ENCODE measurements at places on chromosomes 7 and 10.

DNA sequence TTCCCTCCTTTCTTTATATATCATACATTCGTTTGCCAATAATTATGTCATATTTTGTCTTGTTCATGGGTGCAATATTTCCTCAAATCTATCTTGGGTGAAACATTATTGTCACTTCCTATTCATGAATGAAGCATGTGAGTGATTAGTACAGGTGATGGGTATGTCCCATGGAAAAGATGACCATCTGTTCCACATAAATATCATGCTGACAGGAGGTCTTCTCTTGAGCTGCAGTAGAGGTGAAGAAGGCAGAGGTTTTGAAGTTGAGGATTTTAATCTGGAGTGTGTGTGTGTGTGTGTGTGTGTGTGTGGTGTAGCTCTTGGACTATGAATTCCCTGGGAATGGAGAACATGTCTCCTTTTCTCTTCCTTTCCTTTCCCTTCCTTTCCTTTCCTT, 350.5 kb upstream of the CHRM2 start:
- no peak for DNase-seq

DNA sequence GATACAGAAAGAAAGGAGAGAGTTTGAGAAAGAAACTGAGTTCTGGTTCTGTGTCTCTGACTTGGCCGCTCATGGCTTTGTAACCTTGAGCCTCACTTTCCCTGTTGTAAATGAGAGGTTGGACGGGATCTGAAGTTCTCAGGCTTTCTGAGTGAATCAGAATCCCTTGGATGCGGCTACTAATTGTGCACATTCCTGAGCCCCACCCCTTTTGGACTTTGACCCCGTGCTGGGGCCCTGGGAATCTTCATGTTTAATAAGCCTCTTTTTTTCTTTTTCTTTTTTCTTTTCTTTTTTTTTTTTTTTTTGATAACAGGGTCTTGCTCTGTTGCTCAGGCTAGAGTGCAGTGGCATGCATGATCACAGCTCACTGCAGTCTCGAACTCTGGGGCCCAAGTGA, 26.9 kb downstream of the SLC25A28 start:
- peak; percentile 6 for DNase-seq

- peak; percentile 65 for DNase-seq
These were observed 8.6 kb downstream of the UPP1 start for GRCh38 chr7:48097521-48098231.

DNA sequence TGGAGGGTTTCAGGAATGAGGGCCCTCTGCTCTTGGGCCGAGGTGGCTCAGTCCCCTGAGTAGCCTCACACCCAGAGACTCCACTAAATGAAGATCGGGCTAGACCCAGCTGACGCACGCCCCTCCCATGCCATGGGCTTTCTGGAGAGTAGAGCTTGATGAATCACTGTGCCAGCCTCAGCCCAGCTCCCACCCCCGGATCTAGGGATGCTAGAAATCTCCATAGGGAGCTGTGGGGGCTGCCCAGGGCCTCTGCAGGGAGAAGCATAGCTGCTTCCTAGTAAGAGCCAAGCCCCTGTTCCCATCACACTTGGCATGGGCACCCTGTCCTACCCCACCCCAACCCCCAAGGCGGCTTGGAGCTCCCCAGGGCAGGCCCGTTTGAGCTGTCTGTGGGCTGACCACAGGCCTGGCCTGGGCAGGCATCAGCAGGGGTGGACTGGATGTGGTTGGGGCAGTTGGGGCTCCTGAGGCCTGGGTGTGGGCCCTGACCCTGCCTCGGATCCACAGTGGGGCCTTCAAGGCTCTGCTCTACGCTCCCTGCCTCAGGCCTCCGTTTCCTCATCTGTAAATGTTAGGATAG, 121.2 kb downstream of the ZMIZ1 start:
- peak; percentile 68 for DNase-seq

- no peak for DNase-seq
These were observed 50.0 kb upstream of the FAM20C start for GRCh38 chr7:142248-142941.

DNA sequence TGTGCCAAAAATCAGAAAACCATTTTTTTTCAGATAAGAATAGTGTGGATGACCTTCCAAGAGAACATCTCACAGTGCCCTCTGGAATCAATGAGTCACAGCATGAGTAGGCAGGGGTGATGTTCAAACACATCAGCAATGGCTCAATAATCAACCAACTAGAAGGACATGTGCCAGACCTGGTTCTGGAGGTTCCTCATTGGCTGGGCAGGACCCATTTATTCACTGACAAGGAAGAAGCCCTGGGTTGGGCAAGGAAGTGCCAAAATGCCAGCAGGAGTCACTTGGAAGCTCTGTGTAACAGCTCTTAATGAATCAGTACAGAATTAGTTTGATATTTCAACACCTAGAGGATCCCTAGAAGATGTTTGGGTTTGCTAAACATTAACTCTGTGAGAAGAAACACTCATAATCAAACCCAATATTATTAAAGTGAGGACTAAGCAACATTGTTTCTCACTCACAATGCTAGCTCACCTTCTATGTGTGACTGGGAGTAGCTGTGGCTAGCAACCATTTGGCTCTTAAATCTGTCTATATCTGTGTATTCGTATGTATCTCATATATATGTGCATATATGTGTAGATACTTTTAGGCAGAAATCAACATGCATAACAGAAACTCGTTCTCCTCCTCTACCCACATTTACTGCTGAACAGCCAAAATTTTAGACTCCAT, 72.3 kb upstream of the APBB1IP start:
- DNase-seq = peak; percentile 35

DNA sequence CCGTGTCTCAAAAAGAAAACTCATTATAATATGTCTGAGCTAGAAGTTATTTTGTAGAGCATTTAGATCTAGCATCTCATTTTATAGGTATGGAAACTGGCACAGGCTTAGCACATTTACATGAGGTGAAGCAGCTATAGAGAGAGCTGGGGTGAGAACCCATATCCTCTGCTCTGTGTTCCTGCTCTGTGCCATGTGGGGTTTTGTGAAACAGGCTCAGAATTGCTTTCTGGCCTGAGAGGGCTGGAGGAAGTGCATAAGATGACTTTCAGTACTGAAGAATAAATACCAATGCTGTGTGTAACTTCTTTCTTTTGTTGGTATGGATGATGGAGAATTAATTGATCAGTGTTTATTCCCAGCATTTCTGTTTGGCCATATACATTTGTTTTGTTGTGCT, 159.1 kb downstream of the LRRC4 start:
- DNase-seq = no peak

- no peak for DNase-seq
These were observed 12.2 kb downstream of the BLNK start for GRCh38 chr10:96259150-96259549.

DNA sequence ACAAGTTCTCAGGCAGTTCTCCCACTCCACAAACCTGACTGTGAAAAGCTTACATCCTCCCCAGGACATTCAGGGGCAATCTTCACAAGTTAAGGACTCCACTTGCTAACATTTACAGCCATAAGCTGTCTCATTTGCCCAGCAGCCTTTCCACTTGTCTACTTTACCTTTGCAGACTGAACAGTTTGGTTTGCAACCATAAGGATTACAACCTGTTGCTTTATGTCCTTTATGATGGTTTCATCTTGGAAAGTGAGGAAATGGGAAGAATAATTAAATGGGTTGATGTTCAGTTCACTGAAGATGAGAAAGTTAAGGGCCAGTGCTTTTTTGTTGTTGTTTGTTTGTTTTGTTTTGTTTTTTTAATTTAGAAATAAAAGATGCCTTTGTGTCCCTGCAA, 92.4 kb downstream of the FAM204A start:
- DNase-seq = no peak

DNA sequence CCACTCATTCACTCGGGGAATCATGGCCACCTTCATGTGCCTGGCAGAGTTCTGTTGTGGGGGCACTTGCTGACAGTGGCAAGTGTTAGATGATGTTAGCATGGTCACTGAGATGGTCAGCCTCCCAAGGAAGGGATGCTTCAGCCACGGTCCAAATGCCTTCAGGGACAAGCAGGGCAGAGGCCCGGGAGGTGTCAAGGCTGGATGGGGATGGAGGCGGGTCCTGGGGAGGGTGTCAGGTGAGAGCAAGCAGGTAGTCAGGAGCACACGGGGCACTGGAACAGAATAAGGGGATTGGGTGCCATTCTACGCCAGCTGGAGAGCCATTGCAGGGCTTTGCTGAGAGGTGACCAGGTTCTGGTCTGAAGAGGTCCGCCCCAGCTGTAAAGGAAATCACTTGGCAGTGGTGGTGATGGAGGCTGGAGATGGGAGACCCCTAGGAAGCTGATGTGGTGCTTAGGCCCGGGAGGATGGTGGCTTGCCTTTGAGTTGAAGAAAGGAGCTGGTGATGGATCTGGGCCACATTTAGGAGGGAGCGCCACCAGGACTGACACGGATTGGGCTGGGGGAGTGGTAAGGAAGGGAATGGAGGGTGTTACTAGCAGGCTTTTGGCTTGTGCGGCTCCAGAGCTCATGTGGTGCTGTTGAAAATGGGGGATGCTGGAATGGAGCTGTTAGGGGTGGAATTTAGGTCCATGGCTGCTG, 24.1 kb downstream of the AGAP3 start:
- no peak for DNase-seq

DNA sequence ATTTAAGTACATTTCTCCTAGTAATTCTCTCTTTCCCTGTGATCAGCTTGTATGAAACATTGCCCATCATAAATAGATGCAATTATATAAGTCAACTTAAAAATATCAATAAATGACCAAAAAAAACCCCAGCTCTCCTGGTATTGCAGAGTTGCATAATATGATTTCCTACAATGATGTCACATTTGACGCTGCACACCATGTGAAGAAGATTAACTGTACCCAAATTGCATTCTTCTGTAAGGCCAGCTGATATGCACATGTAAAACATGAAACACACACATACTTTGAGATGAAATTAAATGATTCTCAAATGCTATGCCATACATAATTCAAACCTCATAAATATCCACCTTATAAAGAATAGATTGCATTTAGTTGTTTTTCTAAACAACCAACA, 115.5 kb downstream of the AGMO start:
- DNase-seq = no peak

GRCh38 chr7:80468931-80469714, 42.7 kb downstream of the GNAT3 start:
- DNase-seq = peak; percentile 29

DNA sequence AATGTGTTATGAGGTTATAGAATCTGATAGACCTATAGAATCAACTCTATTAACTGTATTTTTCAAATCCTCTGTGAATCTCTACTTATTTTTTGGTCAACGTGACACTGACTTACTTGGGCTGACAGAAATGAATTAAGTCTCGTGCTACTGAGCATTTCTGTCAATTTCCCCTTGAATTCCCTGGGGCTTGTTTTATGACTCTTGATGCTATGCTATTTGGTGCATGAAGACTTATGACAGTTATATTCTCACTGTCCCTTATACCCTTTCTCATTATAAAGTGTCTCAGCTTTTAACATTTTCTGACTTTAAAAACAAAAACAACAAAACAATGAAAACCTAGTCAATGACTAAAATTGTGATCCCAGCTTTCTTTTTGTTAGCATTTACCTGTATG, 68.5 kb upstream of the OPALIN start:
- DNase-seq = no peak

- DNase-seq = no peak
These were observed 23.3 kb downstream of the DPYSL4 start for GRCh38 chr10:132209978-132210530.

- DNase-seq = no peak
These were observed 2.5 kb upstream of the RHBDD2 start for GRCh38 chr7:75876126-75876881.

DNA sequence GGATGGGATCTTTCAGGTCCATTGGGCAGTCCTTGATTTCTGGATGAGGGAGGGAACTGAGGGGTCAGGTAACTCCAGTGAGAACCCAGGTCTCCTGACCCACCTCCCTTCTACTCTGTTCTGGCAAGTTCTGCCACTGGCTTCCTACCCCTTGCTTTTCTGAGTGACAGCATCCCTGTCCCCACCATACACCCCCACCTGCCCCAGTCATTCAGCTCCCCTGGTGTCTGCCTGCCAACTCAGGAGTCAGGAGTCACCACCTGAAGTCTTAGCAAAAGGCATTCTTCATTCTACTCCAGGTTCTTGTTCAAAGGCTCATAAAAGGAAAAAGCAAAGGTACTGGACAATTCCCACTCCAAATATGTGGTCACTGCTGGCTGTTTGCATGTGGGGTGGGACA, 26.6 kb downstream of the CDHR3 start:
- no peak for DNase-seq

GRCh38 chr10:3002304-3002703, 65.0 kb upstream of the PFKP start:
- no peak for DNase-seq

DNA sequence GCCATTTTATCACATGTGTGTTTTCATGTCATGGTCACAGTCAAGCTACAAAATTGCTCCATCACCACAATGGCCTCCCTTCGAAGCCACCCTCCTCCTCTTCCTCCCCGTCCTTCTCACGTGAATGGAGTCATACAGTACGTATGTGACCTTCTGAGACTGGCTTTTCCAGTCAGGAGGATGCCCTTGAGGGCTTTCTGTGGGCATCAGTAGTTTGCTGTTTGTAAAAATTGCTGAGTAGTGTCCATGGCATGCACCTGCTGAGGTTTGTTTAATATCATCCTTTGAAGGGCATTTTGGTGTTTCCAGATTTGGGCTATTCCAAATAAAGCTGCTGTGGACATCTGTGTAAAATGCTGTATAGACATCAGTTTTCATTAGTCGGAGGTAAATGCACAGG, 5.9 kb upstream of the UBE3C start:
- DNase-seq = peak; percentile 20

DNA sequence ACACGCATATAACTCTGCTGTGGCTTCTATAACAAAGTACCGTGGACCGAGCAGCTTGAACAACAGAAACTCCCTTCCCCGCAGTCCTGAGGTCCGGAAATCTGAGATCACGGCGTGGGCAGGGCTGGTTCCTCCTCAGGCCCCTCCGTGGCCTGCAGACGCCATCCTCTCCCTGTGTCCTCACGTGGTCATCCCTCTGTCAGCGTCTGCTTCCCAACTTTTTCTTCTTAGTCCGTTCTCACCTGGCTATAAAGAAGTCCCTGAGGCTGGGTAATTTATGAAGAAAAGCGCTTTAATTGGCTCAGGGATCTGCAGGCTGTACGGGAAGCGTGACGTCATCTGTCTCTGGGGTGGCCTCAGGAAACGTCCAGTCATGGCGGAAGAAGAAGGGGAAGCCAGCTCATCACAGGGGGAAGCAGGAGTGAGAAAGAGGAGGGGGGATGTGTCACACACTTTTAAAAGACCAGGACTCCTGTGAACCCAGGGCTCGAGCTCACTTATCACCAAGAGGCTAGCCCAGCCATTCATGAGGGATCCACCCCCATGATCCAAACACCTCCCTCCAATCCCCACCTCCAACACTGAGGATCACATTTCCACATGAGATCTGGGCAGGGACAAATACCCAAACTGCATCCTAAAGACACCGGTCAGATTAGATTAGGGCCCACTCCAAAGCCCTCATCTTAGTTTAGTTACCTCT, 91.2 kb upstream of the INSIG1 start:
- peak; percentile 97 for DNase-seq

- DNase-seq = no peak
These were observed 759.1 kb downstream of the KCNMA1 start for GRCh38 chr10:76878514-76878913.

- DNase-seq = no peak
These were observed 42.2 kb upstream of the SLC29A3 start for GRCh38 chr10:71276873-71277272.

- DNase-seq = no peak
These were observed 14.1 kb downstream of the HSPA14 start for GRCh38 chr10:14852236-14852635.

- no peak for DNase-seq
These were observed 69.8 kb downstream of the C10orf143 start for GRCh38 chr10:130040817-130041330.
